Esophagus squamous epithelium (tissue), 5 donors: ENCODE measurements at places on chromosomes 16 and 17.

GRCh38 chr16:84677017-84677803 lies 22.6 kb upstream of the USP10 start:
- no peaks in the 10 kb centered on the region for H3K4me1 ChIP-seq
- DNase-seq, result no peak
- no peak overlapping the region for H3K4me3 ChIP-seq
- H3K27ac ChIP-seq, result no peak overlapping the region

DNA sequence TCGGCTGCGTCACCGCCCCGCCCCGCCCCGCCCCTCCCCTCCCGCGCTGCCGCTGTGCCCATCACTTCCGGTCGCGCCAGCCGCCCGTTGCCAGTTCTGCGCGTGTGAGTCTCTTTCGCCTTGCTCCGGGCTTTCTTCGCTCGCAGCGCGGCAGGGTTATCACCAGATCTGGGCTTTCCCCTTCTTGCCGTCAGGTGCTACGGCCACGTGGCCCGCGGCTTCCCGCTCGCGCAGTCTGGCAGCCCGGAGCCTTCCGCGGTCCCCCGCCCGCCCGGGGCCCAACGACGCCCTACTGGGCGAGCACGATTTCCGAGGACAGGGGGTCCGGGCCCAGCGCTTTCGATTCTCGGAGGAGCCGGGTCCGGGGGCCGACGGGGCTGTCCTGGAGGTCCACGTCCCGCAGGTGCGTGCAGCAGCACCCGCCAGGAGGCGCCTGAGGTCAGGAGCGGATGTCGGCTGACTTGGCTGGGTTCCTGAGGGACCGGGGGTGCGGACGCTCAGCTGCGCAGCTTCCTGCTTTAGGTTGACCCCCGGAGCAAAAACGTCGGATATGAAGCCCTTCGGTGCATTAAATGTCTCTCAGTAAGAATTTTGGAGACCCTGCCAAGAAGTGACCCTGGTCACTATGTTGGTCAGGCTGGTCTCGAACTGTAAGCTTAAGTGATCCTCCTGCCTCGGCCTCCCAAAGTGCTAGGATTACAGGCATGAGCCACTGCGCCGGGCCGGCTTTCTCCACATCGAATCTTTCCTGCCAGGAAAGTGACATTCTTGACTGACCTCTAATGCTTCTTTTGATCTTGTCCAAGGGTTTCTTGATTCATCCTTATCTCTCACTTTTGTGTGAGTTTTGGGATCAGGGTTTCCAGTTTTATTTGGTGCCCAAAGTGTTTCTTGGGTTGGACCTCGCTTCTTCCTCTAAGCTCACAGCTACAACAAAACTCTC lies at the start of gene METTL23:
Gene METTL23 (plus strand): TSS at position 64 of the 943 bp plus-strand sequence. CDS start 2,872 bp downstream, outside the sequence.
- H3K4me3 ChIP-seq, result peak within 1 kb of the TSS; percentile 74
- H3K27ac ChIP-seq, result peak within 1 kb of the TSS; percentile 97
- H3K4me1 ChIP-seq, result peaks cover 43% of the 10 kb centered on the region
- H3K27me3 ChIP-seq, result no peaks in the 10 kb centered on the region
- peaks cover 60% of the 10 kb centered on the region for H3K36me3 ChIP-seq

- no peaks in the 10 kb centered on the region for H3K27me3 ChIP-seq
- no peaks in the 10 kb centered on the region for H3K36me3 ChIP-seq
- DNase-seq, result no peak
- no peak overlapping the region for H3K4me3 ChIP-seq
- H3K4me1 ChIP-seq, result peaks cover 9% of the 10 kb centered on the region
Observed at GRCh38 chr17:47837401-47838039, 3.6 kb downstream of the SCRN2 start.

- H3K4me3 ChIP-seq, result no peak overlapping the region
- no peaks in the 10 kb centered on the region for H3K36me3 ChIP-seq
- H3K27ac ChIP-seq, result no peak overlapping the region
- H3K27me3 ChIP-seq, result no peaks in the 10 kb centered on the region
- no peak for DNase-seq
- peaks cover 10% of the 10 kb centered on the region for H3K4me1 ChIP-seq
Observed at GRCh38 chr17:4482338-4483011, 16.2 kb upstream of the SPNS2 start.

GRCh38 chr17:773467-774312 lies 8.4 kb downstream of the GLOD4 start:
- no peak for DNase-seq
- no peak overlapping the region for H3K4me3 ChIP-seq
- no peaks in the 10 kb centered on the region for H3K27me3 ChIP-seq
- no peak overlapping the region for H3K27ac ChIP-seq

DNA sequence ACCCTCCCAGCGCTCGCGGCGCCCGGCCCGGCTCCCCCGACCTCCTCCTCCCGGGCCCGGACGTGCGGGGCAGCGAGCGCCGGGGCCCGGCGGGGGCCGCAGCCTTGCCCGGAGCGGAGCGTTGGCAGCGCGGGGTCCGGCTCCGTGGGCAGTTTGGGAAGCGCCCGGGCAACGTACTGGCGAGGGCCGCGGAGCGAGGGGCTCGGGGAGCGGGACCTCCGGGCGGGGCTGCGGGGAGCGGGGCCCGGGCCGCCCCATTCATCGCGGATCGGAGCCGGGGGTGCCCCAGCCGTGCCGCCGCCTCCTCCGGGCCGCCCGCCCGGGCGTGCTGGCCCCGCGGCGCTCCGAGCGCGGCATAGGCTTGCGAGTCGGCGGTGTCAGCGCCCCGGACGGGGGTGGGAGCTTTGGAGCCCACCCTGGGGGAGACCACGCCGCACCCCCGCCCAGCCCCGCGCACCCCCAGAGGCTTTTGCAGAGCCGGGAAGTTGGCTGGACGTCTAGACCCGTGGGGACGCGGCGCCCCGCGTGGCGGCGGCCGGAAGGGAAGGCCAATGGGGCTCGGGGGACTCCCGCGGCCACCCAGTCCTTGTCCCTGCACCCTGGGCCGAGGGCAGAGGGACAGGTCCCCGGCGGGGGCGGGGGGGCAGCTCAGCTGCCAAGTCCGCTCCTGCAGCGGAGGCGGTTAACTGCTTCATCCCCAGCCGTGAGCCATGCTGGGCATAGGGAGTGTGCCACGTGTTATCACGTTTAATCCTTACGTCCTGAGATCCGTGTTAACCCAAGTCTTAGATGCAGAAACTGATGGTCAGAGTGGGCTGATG lies 852 bp downstream of the ZNF469 start:
- peaks cover 90% of the 10 kb centered on the region for H3K27me3 ChIP-seq
- peak overlapping the region; percentile 43 for H3K4me3 ChIP-seq
- H3K4me1 ChIP-seq, result peaks cover 29% of the 10 kb centered on the region
- H3K27ac ChIP-seq, result no peak overlapping the region
- DNase-seq, result no peak
- H3K36me3 ChIP-seq, result no peaks in the 10 kb centered on the region

GRCh38 chr17:31533546-31534155 lies 142.2 kb downstream of the RAB11FIP4 start:
- H3K4me1 ChIP-seq, result peaks cover 48% of the 10 kb centered on the region
- no peak for DNase-seq
- H3K36me3 ChIP-seq, result peaks cover 6% of the 10 kb centered on the region
- no peak overlapping the region for H3K4me3 ChIP-seq

GRCh38 chr17:10907370-10907769 lies 69.5 kb upstream of the PIRT start:
- H3K36me3 ChIP-seq, result no peaks in the 10 kb centered on the region
- H3K27me3 ChIP-seq, result no peaks in the 10 kb centered on the region
- no peak for DNase-seq
- H3K4me1 ChIP-seq, result no peaks in the 10 kb centered on the region
- H3K4me3 ChIP-seq, result no peak overlapping the region

DNA sequence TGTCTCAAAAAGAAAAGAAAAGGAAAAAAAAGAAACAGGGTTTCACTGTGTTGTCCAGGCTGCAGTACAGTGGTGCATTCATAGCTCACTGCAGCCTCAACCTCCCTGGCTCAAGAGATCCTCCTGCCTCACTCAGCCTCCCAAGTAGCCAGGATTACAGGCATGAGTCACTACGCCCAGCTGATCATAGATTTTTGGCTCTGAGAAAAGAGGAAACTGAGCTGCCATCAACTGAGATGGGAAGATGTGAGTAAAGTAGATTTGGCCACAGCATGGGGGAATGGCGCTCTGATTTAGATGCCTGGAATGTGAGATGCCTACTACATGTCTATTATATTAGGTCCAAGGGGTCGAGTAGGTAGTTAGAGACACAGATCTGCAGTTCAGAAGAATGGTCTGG lies 5.9 kb upstream of the NAGS start:
- H3K4me1 ChIP-seq, result peaks cover 22% of the 10 kb centered on the region
- H3K27me3 ChIP-seq, result no peaks in the 10 kb centered on the region
- H3K27ac ChIP-seq, result no peak overlapping the region
- DNase-seq, result no peak

DNA sequence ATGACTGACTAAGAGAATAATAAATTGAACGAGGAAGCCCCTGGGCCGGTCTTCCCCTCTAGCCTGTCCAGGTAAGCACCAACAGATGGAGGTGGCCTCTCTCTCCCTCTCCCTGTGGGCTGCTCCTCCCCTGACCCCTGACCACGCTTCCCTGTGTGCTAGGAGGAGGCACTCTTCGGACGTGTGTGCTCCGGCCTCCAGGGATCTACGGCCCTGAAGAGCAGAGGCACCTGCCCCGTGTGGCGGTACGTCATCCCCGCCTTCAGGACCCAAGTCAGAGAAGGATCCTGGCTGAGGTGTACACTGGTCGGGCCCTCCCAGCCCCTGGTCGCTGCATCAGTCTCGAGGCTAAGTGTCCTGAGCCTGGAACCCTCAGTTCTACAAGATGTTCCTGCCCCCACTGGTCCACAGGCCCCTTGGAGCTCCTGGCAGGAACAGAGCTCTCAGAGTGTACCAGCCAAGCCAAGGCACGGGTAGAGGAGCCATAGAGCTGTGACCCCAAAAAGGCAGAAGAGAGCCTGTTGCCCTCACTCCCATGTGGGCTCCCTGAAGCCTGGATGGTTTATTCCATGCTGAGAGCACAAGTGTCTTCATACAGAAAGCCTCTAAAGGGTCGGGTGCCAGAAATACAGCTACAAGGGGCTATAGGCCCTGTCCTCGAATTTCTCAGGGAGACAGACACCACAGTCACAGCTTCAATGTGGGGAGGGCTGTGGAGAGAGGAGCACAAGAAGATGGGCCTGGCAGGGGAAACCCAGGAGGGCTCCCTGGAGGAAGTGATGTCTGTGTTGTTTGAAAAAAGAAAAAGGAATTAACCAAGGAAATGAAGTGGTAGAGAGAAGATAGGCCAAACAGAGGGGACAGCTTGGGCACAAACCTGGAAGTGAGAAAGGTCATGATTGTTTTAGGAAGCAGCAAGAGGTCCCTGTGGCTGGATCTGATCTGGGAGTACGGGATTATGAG lies 15.9 kb downstream of the SDR42E2 start:
- H3K4me1 ChIP-seq, result no peaks in the 10 kb centered on the region
- no peaks in the 10 kb centered on the region for H3K36me3 ChIP-seq
- DNase-seq, result no peak
- H3K27me3 ChIP-seq, result no peaks in the 10 kb centered on the region
- no peak overlapping the region for H3K4me3 ChIP-seq
